ENCODE measurements at places on chromosomes 6 and 20.
A peak's percentile ranks its signal among the peaks of the same experiment; 100 is the strongest.

DNA sequence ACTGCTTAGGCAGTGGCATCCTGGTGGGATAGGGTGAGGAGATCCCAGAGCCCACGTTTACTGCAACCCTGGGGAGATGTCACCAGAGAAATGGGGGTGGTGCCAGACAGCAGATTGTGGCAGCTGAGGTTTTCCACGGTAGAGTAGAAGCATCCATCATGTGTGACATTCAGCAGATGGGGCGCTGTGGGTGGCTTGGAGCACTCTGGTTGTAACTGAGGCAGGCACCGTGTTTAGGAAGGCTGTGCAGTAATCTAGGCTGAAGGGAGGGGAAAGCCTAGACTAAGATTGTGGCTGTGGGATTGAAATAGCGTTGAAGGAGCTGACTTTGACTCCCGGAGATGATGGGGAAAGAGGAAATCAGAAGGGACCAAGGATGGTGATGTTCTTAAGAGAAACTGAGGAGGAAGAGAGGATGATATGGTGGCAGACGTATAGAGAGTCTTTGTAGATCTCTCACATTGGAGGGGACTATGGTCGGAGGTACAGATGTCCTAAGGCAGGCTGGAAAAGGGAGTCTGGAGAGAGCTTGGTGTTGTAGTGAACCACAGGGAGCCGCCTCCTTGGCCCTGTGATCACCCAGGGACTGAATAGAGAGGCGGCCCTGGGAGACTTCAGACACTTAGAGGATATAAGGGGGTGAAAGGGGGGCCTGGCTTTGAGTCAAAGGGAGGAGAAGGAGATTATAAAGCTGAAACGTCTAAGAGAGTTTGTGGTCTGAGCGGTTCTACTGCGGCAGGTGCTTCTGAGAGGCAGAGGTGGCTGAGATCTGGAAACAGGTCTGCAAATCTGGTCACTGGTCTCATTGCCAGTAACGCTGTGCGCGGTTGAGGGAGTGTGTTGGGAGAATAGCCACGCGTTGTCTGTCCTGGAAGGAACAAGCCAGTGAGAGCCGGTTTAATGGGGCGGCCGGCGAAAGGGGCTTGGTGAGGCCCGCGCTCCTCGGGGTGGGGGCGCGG is 792 bp upstream of the MICA start:
- DNase-seq, result no peak

GRCh38 chr6:79668381-79668780 is 37.3 kb downstream of the SH3BGRL2 start:
- DNase-seq, result no peak

DNA sequence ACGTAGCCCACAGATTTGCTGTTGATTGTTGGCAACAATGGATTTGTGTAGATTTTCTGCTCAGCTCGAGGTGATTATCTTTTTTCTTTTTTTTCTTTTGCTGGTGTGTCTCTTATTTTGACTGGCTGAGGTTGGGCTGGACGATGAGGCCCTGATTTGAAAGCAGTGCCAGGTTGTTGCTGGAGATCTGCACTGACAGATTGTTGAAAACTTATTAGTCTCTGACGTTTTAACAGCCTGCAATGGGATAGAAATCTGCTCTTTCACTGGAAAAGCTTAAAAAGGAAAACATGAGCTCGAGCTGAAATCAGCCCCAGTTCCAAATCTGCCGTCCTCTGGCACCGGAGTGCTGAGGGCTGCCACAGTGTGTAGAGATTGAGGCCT is 87.7 kb downstream of the PDE7B start:
- no peak for DNase-seq

DNA sequence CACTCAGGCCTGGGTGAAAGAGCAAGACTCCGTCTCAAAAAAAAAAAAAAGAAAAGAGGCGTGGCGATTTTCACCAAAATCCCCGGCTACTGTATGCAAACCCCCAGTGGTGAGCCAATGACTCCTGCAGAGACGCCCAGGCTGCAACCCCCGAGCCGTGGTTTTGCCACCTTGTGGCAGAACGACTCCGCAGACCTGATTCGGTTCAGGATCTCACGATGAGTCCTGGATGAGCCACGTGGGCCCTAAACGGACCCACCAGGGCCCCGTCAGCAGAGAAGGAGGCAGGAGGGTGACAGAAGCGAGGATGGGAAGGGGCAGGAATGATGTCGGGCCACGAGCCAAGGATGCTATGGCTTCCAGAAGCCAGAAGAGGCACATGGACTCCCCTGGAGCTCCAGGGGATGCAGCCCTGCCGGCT is 42.5 kb downstream of the SLC2A4RG start:
- DNase-seq, result peak; percentile 59

DNA sequence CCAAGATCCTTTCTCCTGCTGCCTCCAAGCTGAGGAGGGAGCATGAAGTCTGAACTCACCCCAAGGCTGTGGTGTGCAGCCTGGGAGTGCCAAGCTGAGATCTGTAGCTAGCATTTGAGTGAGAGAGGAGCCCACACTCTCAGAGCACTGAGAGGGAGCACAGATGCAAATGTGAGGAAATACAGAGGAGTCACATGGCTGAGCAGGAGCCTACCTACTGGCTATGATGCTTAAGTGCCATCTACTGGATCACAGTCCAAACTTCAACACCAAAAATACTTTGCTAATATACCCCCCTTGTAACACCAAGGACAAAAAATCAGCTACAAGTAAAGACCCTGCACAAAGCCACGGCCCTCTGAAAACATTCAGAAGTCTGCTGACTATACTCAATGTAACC is 94.4 kb upstream of the IMPG1 start:
- DNase-seq, result no peak

DNA sequence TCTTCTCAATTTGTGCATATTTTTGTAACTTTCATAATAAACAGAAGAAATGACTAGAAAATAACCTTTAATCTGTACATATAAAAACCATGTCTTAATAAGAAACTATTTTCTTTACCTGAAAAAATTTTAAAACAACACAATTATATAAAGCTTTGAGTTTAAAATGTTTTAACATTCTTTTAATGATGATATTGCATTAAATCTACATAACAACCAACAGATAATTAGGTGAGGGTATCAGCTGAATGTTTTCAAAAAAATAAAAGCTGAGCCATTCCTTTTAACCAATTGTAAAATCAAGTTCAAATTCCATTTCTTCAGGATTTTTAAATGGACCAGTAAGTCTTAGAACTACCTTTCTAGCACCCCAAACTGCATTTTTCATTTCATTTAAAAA is 1185.0 kb upstream of the CITED2 start:
- DNase-seq, result no peak

GRCh38 chr6:29723262-29723665 is at the start of gene HLA-F:
TSS of gene HLA-F (plus strand) at chr6:29723434. CDS start at chr6:29723464, 30 bp downstream.
- DNase-seq, result peak; percentile 87

GRCh38 chr20:56439771-56440291 is 27.8 kb downstream of the CASS4 start:
- DNase-seq, result no peak

GRCh38 chr6:33621711-33622388 is 728 bp downstream of the ITPR3 start:
- peak; percentile 21 for DNase-seq

DNA sequence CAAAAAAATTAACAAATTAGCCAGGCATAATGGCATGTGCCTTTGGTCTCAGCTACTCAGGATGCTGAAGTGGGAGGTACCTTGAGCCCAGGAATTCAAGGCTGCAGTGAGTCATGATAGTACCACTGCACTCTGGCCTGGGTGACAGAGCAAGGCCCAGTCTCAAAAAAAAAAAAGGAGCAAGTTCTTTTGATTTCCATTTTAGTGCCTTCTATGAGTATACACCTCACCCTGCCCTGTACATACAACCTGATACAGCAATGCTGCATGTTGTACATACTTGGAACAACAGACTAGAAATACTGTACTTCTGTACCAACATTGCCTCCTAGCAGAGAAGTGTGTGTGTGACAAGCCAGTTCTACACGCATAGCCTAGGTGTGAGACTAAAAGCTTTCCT is 97.3 kb upstream of the CARMIL1 start:
- DNase-seq, result no peak

DNA sequence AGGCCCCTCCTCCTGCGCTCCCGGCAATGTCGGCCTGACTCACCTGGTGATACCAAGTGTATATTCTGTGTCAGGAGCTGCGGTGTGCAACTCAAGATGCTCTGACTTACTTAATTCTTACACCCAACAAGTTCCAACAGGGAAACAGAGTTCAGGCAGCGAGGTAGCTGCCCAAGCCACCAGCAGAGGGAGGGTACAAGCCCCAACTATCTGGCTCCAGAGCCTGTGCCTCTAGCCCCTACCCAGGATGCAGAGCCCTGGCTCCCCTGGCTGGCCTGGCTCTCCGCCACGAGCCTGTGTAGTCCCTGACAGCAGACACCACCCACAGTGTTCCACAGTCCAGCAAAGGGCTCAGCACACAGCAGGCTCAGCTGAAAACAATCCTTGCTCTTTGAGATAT is 34.9 kb downstream of the C20orf203 start:
- DNase-seq, result no peak

DNA sequence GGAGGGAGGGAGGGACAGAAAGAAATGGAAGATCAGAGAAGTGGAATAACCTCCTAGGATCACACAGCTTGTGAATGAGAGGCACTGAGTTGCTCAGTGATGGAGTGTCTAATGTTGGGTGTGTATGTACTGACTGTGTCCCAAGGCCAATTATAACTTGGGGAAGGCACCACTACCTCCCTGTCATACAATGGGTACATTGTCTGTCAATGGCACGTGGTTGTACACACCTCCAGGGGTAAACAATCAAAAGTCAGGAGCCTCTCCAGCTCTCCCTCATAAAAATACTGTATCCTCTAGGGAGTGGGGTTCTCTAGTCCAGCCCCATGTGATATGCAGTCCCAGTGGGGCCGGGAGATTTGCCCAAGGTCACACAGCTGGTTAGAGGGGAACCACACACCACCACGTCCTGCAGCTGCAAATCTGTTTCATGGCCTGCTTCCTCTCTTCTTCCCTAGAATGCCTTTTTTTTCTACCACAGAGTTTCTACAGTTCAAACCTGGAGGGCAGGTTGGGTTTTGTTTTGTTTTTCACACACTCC is 112.5 kb downstream of the SNX5 start:
- DNase-seq, result no peak

DNA sequence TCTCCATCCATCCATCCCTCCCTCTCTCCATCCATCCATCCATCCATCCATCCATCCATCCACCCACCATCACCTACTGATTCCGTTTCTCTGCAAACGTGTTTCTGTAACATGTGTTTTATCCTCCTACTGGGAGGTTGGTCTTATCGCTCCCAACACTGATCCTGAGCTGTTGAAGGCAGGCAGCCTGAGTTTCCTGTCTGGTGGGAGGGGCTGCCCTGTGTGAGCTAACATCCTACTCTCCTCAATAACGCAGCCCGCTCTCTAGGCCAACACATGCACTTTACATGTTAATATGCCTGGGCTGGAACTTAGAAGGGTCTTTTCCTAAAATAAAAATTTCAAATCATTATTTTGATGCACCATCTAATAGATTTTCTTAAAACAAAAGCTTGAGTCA is 126.5 kb downstream of the WDR27 start:
- DNase-seq, result no peak

GRCh38 chr6:99146711-99147110 is 199.0 kb upstream of the FBXL4 start:
- DNase-seq, result no peak

- DNase-seq, result no peak
These were observed 64.7 kb downstream of the PKHD1 start for GRCh38 chr6:52022675-52023074.

- DNase-seq, result no peak
These were observed 28.9 kb downstream of the TREM1 start for GRCh38 chr6:41257369-41258195.

DNA sequence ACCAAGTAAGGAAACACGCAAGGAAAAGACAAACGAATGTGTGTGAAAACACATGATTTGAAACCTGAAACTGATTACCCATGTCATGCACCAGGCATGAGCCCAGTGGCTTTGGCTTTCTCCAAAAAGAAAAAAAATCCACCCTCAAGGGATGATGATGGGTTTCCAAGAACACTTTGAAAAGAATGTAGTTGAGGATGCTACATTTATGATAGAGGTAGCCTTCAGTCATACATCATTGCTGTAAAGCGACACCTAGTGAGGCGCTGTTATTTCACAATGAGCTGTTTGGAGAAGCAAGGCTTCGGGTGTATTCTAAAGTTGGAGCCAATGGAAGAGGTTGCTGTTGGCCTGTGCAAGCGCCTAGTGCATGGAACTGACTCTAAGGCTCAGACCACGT is 124.9 kb downstream of the SCML4 start:
- DNase-seq, result no peak

- no peak for DNase-seq
These were observed 224.2 kb upstream of the SYNCRIP start for GRCh38 chr6:85866758-85867401.

GRCh38 chr20:10927936-10928840 is 254.4 kb upstream of the JAG1 start:
- no peak for DNase-seq

GRCh38 chr6:37376078-37376743 is 22.4 kb downstream of the RNF8 start:
- no peak for DNase-seq

GRCh38 chr6:95866732-95867131 is 149.0 kb upstream of the FUT9 start:
- DNase-seq, result no peak

- DNase-seq, result no peak
These were observed 88.2 kb downstream of the ZFP64 start for GRCh38 chr20:52103335-52103912.

- DNase-seq, result no peak
These were observed 66.0 kb upstream of the KIF16B start for GRCh38 chr20:16639027-16639941.

DNA sequence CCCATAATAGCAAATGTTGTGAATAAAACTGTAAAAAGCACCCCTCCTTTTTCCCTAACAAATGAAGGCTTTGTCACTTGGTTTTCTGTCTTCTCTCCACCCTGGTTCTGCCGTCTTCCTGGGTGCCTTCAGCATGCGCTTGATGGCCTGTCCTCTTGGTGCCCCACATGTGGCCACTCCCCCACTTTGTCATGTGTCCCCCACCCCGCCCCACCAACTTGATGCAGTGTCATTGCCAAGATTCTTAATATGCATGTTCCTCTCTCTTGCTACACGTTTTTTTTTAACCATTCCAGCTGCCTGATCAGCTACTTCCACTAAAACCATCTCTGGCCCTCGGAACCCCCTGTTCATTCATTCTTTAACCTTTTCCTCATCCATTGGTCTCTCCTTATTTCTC is 340.3 kb downstream of the QKI start:
- no peak for DNase-seq

DNA sequence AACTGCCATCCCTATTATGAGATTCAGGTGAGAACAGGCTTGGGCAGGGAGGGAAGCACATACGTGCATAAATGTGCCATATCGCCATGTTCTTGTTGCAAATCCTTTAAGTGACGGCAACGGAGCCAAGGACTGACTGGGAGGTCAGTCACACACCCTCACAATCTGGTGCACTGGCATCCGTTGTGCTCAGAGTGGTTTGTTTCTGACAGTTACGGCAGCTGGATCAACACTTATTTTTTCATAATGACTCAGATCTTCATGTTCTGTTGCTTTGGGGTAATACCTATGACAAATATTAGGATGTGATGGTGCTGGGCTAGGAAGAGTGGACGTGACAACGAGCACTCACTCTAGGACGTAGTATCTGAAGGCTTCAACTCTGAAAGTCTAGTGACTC is 56.2 kb upstream of the PREP start:
- no peak for DNase-seq
